ENCODE measurements at places on chromosomes 2 and 18.

- DNase-seq, result no peak
These were observed 458.8 kb downstream of the SETBP1 start for GRCh38 chr18:45139478-45139877.

DNA sequence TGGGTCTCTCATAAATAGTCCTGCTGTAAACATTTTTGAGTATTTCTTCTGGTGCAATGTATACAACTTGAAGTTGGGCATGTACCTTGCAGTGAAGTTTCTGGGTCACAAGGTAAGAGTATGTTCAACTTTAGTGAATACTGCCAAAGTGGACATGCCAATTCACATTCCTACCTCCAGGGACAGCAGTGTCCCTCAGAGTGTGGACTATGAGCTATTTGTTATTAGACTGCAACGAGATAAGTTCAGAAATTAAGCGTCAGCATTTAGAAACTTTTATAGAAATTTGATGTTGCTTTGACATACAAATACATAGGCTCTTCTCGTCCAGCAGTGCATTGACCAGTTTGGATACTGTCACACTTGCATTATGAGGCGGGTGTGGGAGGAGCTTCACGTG, 7.2 kb upstream of the ACKR3 start:
- DNase-seq, result no peak

GRCh38 chr2:29433128-29433527, 317.9 kb downstream of the CLIP4 start:
- DNase-seq, result no peak

- peak; percentile 47 for DNase-seq
These were observed 602.9 kb downstream of the ARHGAP15 start for GRCh38 chr2:143732076-143732475.

DNA sequence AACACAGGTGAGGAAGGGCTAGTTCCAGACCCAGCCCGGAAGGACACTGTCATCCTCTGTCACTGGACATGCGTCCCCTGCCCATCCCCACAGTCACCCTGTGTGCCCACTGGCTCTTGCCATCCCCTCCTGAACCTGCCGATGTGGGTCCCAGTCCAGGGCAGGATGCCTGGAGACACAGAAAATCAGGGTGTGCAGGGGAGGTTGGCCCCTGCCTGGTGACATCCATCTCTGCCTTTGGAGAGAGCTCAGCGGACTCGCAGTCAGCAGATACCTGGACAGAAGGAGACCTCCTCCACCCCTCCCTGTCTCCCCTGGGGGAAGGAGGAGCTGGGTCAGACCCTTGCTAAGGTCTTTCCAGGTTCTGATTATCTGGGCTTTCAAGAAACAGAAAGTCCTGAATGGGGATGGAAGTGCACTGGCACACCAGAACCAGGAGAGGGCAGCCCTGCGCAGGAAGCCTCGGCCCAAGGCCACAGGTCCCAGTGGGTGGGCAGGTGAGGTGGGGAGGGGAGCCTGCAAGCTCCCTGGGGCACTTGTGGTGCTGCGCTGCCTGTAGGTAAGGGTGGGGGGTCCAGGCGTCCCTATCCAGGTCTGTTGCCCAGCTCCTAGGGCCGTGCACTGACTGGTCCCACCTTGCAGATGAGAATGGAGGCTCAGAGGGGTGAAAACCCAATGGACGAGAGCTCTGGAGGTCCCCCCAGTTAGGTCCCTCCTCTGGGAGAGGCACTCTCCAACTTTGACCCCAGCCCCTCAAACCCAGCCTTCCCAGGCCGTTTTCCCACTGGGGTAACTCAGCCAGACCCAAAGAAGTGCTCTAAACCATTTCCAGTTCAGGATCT, 9.7 kb upstream of the OTOS start:
- DNase-seq, result peak; percentile 51

GRCh38 chr2:236305531-236305930, 41.3 kb upstream of the ASB18 start:
- no peak for DNase-seq

- no peak for DNase-seq
These were observed 63.2 kb downstream of the ZEB2 start for GRCh38 chr2:144456680-144457079.

- DNase-seq, result peak; percentile 62
These were observed 25.5 kb upstream of the RALBP1 start for GRCh38 chr18:9449600-9450414.

GRCh38 chr2:98803405-98804264, 72.7 kb upstream of the MGAT4A start:
- no peak for DNase-seq

DNA sequence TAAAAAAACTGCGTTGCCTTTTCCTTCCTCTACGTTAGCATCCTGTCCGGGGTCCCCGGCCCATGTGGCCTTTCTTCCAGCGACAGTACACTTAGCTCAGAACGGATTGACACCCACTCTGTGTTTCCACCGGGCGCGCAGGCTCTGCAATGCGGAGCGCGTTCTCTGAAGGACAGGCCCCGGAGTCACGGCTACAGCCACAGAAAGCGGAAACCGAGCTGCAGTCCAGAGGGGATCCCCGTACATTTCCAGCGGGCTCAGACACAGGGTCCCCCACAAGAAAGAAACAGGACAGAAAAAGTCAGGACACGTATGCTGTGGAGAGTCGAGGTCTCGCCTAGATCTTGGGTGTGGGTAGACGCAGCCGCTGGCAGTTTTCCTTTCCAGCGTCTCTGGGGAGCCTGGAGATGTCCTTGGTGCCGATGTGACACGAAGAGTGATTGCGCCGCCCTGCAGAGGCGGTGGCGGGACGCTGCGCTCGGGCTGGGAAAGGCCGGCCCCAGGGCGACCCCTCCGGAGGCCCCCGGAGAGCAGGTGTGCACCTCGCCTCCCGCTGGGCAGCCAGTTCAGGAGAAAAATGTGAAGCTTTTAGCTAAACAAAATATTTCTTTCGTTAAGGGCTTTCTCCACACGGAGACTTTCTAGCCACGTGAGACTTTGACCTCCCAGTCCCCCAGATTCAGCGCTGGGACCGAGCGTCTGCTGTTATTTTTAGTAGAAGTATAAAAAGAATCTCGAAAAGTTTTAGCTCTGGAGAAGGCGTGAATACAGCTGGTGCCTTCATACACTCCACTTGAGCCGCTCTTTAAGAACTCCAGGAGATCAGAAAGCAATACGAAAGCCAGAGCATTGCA, 1.3 kb upstream of the ACKR3 start:
- peak; percentile 35 for DNase-seq

DNA sequence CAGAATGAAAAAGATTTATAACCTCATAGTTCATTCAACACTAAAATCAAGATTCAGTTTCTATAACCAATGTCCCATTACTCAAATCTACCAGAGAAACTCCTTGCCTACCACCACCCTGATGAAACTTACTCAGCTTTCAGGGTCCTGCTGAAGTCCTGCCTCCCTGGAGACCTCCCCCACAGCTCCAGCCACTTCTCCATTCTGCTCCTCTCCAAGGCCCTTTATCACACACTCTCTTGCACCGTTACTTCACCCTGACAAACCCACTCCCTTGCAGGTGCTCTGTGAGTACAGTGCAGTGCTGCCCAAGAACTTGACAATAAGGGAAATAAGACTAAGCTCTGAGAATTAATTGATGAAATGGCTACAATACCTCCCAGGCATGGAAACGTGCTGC, 83.5 kb upstream of the CDCA7 start:
- no peak for DNase-seq

DNA sequence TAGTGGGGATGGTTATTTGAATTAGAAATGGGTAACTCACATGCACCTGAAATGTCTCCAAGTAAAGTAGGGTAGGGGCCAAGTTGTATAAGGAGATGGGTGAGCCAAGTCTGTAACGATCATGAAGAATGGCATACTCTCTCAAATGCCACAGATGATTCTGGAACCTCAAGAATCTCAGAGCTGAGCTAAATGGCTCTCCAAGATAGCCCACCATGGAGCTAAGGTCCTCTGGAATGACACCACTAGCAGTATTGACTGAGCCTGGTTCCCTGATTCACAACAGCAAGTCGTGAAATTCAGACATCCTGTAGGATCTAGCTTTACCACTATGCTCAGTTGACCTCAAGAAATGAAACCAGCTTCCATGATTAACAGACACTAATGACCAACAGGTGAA, 115.9 kb upstream of the EPAS1 start:
- DNase-seq, result no peak

Measured in NCI-H69 (cell line).